HT1080 (cell line): ENCODE measurements at places on chromosomes 7 and 10. TPM values are rescaled to one million over a fixed set of nuclear protein-coding genes. Genes with fewer than 3 reads are reported as not detected.

EBLN1 gene
- 0.29 TPM in 1 of 2 replicates, not detected in the other for total RNA-seq

OGDH gene
- 41.8 and 41.9 TPM in 2 replicates for total RNA-seq

TCAF2 gene
- 3.1 and 3.3 TPM in 2 replicates for total RNA-seq

IRF5 gene
- 2.3 and 2.6 TPM in 2 replicates for total RNA-seq

DNA sequence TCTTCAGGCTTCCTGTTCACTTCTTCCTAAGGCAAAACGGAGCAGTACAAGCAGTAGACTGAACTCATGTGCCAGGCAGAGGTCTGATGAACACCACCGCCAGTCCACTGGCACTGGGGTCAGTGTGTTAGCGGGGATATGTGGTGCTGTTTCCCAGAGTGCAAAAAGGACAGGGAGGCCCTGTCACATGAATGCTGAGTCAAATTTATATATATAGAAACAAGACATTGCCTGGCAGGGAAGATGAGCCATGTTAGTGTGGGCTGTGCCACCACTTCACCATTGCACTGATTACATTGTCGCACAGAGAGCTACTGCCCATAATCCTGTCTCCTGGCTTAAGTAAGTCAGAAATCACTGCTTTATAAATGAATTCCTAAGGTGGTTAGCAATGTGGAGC, 122.2 kb upstream of the AMPH start:
- no peak for DNase-seq

- no peak for DNase-seq
Measured at GRCh38 chr10:3773460-3774017, 11.5 kb downstream of the KLF6 start.

DNA sequence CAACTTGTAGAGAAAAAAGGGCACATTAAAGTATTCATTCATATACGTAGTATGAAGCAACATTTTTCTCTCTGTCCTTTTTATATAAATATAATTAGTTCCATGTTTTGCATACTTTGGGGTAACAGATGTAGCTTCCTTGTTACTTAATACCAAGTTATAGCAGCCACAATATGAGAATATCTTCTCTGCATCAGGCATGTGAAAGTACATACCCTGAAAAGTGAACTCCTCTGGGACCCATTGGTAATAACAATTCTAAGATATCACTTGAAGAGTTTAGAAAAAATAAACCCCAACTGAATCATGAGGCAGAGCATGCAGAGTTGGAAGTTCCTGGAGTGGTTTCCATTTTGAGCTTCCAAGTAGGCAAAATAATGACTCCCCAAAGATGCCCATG, 2.4 kb upstream of the CRPPA start:
- DNase-seq = no peak

DNA sequence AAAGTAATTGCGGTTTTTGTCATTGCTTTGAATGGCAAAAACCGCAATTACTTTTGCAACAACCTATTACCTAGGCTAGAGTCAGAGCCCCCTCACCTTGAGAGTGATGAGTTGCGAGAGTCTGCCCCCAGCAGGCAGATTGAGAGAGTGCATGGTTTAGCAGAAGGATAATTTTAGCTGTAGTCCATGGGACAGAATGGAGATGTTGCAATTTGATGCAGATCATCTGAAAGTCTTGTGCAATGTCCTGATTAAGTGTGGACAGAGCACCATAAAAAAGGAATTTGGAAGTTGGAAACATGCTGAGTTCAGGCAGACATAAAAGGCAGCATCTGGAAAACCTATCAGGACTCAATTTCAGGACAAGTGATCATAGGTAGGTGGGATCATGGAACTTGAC, 48.7 kb downstream of the GPR141 start:
- peak; percentile 27 for DNase-seq

DNA sequence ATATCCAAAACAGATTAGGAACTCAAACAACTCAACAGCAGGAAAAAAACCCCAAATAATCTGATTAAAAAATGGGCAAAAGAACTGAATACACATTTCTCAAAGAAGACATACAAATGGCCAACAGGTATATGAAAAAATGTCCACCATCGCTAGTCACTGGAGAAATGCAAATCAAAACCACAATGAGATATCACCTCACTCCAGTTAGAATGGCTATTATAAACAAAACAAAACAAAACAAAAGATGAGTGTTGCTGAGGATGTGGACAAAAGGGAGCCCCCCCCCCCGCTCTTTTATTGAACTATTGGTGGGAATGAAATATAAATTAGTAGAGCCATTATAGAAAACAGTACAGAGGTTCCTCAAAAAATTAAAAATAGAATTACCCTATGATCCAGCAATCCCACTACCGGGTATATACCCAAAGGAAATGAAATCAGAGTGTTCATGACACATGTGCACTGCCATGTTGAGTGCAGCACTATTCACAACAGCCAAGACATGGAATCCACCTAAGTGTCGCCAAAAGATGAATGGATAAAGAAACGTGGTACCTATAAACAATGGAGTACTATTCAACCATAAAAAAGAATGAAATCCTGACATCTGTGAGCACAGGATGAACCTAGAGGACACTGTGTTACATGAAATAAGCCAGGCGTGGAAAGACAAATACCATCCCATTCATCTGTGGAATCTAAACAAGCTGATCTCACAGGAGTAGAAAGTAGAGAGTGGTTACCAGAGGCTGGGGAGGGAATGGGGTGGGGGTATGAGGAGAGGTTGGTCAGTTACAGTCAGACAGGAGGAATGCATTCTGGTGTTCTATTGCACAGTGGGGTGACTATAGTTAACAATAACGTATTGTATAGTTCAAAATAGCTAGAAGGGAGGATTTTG, 78.1 kb upstream of the RHEB start:
- peak; percentile 93 for DNase-seq

DNA sequence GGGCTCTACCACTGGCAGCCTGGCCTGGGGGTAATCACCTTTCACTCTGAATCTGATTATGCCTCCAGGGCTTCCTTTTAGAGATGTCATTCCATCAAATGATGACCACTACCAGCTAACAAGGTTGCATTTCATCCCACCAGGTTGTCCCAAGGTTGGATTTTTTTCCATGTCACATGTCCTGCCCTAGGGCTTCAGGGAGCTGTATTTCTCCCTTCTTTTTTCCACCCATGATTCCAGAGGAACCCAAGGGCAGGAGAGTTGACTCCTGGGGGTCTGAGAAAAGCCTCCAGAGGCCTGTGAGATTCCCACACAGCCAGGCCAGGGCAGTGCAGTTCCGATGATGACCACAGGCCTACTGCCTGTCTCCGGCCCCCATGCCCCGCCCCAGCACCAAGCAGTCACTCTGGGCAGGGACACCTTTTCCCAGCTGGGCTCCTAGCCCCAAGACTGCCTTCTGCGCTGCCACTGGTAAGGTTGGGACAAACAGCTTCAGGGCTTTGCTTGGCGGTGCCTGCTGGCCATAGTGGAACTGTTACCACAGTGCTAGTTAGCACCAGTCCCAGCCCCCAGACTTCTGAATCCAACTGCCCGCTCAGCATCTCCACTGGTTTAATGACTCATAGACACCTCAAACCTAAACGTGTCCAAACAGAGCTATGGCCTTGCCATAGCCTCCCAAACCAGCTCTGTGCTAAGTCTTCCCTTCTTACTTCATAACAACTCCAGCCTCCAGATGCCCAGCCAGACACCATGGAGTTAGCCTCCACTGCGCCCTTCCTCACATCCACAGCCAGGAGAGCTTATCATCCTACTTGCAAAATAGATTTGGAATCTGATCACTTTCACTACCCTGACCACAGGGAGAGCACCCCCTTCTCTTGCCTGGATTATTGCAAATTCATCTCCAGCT, 133.7 kb downstream of the ARHGAP22 start:
- peak; percentile 68 for DNase-seq
